CD4-positive, alpha-beta T cell treated with Interleukin-6 at 100 ng/mL for 8 hours (primary cell): ENCODE measurements at places on chromosomes 11 and 22.
A peak's percentile ranks its signal among the peaks of the same experiment; 100 is the strongest.

- DNase-seq = peak; percentile 37
Observed at GRCh38 chr11:123454060-123454651, 24.1 kb downstream of the GRAMD1B start.

DNA sequence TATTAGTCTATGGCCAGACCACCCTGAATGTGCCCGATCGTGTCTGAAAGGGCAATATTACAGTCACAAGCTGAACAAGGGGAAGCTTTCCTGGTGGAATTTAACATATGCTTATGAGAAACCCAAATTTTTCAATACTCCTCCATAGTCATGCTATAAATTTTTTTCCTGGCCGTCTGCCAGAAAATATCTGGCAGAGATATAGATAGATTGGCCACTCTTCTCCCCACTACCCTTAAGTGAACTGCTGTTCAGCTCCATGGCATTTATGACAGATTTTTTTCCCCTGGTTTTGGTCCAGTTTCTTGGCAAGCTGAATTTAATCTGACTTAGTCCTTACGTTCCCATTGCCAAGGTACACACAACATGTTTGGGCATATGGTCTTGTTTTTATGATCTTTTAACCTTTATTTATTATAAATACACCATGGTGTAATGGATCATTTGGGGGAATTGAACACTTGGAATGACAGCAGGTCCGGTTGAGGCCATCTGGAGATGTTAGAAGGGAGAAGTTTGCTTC is 328.5 kb downstream of the CNTN5 start:
- DNase-seq = no peak

- DNase-seq = no peak
Observed at GRCh38 chr11:14809466-14809865, 82.6 kb downstream of the CYP2R1 start.

GRCh38 chr22:17914474-17914873 is 109.9 kb downstream of the MICAL3 start:
- no peak for DNase-seq
